ENCODE measurements at places on chromosomes 13 and 19.

DNA sequence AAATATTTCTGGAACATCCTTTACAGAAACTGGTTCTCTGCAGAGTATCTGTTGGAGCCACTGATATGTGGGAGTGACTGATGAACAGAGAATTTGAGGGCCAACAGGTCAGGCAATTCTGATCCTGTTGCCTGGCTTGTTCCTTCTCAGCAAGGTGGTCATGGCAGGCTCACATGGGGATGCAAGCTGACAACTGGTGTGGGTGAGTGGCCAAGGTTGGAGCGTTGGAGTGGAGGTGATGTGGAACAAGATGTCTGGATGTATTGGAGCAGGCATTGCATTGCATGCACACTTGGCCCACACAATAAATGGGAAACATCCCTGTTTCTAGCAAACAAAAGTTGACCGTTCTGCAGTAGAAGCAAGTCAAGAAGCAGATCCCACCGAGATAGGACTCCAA is 380.7 kb downstream of the ZNF536 start:
- DNase-seq = no peak

DNA sequence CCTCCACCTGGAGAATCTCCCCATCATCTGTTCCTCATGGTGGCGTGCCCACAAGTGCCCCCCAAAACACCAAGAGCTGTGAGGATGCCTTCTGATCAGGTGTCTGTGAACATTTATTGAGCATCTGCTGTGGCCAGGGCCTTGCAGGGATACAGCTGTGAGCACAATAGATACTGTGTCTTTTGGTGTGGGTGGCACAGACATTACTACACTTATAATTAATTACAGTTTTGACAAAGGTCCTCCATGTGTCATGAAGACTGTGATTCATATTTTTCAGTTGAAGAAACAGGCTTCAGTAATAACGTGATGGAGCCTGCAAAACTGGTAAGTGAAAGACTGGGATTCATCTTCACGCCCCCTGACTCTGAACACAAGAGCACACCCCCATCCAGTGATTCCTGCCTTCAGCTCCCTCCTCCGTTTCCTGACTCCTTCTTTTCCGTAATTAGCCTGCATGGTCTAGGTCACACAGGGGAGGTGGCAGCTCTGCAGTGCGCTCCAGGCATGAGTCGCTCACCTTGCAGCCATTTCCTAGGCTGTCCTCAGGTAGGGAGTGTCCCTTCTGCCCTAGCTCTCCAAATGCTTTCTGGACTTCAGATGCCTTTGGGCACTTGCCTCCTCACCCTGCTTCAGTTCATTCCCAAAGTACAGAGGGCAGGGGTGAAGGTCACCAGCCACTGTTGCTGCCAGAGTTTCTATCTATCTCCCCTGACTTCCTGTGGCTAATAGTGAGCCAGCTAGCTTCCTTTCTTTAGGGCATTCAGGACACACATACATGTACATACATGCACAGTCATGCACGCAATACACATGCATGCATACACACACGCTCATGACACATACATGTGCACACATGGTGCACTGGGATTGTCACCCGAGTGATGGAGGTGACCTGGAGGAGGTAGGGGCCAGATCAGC is 66.5 kb downstream of the SIAH3 start:
- DNase-seq = no peak

- no peak for DNase-seq
Observed at GRCh38 chr13:28394422-28394821, 100.5 kb downstream of the FLT1 start.

DNA sequence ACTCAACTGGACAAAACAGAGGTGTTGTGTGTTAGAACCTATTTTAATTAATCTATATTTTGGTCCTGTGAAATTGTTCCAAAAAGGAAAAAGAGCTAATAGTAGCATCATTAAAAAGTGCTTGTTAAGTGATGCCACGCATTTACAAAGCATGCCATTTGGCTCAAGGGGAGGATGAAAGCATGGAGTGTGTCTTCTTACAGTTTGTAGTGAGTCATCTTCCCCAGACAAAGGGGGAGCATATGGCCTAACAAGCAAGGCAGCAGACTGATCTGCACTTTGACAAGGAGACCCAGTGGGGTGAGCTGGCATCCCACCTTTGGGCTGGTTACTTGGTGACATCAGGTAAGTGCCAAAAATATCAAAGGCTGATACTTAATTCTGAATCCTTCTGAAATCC is 297.0 kb downstream of the FGF9 start:
- DNase-seq = no peak

DNA sequence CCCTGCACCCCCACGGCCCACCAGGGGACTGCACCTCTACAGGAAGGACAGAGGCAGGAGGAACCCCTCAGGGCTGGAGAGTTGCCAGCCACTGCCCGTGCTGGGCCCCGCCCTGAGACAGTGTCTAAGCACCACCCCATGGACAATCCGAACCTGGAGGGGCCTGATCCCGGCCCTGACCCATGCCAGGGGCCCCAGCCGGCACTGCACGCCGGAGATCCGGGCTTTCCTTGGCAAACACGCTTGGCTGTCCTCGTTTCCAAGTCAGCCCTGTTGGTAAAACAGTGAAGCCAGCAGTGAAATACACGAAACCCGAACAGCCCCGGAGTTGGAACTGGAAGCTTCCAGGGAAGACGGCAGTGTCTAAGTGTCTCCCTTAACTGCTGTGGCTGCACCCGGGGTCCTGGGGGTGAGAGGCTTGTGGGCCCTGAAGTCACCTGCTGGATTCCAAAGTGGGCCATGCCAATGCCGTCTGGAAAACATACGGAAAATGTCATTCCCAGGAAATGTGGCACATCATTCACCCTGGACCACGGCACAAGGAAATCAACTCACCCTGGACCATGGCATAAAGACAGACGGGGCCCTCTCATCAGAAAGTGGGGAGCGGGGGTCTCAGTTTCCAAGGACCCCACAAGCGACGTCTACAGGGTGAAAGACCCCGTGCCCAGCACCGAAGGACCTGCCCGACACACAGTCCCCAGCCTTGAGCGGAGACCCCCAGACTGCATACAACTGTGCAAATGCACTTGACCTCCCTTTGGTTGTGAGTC is 30.9 kb downstream of the RASA3 start:
- no peak for DNase-seq

DNA sequence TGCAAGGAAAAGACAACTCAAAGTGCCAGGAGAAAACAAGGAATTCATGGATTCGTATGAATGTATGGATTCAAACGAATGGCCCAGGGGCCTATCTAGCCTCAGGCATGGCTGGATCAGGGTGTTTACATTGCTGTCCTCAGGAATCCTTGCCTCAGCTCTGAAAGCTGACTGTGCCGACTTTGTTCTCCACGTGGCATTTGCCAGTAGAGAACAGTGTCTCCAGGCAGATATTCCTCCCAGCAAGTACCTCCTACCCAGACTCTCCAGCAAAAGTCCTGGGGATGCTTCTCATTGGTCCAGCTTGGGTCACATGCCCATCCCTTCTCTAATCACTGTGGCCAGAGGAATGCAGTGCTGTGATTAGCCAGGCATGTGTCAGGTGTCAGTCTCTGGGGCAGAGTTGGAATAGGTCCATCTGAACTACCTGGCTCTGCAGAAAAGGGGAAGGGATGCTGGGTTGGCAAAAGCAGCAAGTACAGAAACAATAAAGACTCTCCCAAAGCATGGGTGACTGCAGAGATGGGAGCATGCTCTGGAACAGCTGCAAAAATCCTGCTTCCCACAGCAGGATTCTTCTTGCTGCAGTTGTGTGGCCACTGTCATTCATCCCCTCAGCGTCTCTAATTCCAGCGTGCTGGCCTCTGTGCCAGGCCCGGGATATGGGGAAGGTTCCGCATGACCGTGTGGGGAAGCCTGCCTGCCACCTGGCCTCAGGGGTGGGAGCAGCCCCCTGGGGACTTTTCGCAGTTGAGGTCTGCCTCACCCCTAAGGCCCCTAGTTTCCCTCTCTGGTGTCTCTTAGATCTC is 30.0 kb downstream of the CCNE1 start:
- no peak for DNase-seq

GRCh38 chr19:33621811-33622504 is at the start of gene CHST8:
Gene CHST8, plus strand, starts transcription at chr19:33621953. Its CDS starts 67,309 bp downstream, at chr19:33689262.
- DNase-seq = no peak

DNA sequence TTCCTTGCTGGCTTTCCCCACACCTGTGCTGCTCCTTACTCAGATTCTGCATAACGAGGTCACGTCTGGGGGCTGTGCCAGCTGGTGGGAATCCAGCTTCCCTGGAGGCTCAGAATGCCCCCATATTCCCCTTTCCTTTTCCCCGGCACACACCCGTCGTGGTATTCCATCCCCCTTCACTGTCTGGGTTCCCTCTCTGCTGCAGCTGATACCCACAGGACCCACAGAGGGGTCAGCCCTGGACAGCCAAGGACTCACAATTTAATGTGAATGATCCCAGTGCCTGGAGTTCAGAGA is 4.2 kb upstream of the MYH14 start:
- DNase-seq = no peak

DNA sequence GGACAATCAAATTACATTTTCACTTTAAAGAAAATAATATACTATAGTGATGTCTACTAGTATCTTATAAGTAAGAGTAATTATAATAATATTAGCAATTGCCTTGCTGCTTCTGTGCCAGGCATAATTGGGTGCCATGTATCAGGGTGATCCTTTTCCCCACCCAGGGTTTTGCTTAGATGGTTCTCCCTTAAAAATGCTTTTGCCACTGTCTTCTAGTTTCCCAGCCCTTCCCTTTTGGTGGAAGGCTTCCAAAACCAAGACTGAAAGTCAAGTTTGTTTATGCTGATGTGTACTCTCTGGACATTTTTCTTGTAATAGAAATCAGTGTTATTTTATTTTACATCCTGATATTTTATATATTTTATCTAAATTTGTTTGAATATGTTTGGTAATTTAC is 77.8 kb downstream of the ITGBL1 start:
- DNase-seq = no peak

GRCh38 chr19:10535613-10536012 is 8.1 kb upstream of the ATG4D start:
- DNase-seq = no peak
